RPMI7951 (cell line): ENCODE measurements at places on chromosomes 1 and 21. TPM values are rescaled to one million over a fixed set of nuclear protein-coding genes. Genes with fewer than 3 reads are reported as not detected.

- DNase-seq, result no peak
Measured at GRCh38 chr1:182682898-182683501, 1.4 kb downstream of the RGS8 start.

DNA sequence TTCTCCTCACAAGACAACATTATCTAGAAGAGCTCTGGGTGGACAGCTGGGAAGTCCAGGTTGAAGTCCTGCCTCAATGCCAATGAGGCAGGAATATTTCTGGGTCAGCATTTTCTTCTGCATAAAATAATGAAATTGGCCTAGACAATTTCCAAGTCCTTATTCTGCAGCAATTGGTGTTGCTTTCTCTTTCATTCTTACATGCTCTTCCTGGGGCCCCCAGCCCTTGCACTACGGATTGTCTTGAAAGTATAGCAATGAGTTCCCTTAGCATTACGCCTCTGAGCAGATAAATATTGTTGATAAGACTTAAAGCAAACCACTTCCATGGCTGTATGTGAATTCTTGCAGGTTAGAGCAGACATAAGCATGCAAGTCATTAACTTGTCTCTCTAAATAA is 188.5 kb downstream of the TGFBR3 start:
- no peak for DNase-seq

GRCh38 chr1:54499360-54500106 is 48.5 kb upstream of the ACOT11 start:
- DNase-seq, result no peak

- DNase-seq, result no peak
Measured at GRCh38 chr1:36305915-36306209, 306 bp upstream of the SH3D21 start.

Gene TENT5C
- 0.36 and 0.78 TPM in 2 replicates for total RNA-seq

- no peak for DNase-seq
Measured at GRCh38 chr1:53087332-53088285, 25.6 kb downstream of the PODN start.

Gene AMPD2
- total RNA-seq, result 48.5 and 60.4 TPM in 2 replicates

DNA sequence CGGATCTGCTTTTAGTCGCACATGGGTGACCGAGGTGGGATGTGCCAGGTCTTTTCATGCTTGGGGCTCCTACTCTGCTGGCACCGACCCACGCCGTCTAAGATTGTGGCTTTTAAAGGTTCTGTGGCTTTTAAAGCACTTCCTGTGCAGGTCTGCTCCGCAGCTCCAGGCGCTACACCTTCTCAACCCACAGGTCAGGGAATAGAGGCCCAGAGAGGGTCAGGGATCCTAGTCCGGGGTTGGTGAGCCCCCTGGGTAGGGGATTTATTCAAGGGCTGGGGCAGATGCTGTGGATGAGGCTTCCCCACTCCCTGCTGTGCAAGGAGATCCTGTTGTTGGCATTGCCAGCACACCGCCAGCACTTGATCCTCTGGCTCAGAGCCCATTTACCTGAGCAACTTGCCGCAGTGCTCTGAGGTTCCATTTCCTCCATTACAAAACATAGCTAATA is 212.8 kb upstream of the RAB4A start:
- no peak for DNase-seq

DNA sequence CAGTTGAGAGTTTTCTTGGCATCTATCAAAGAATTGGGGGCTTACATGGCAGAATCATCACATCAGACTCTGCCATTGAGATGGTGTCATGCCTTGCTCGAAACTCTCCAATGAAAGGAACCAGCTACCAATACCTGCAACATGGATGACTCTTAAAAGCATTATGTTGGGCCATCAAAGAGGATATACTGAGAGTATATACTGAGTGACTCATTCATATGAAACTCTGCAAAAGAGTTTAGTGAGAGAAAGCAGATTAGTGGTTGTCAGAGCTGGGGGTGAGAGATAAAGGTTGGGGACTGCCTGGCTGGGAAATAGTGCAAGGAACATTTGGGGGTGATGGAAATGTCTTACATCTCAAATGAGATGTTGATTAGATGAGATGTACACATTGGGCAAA is 14.7 kb upstream of the HMGB4 start:
- no peak for DNase-seq

Gene JAM2
- 1.5 and 1.9 TPM in 2 replicates for total RNA-seq

Gene BLZF1
- total RNA-seq, result 27.6 and 32.3 TPM in 2 replicates

- DNase-seq, result no peak
Measured at GRCh38 chr1:81439046-81439823, 361.5 kb upstream of the ADGRL2 start.

DNA sequence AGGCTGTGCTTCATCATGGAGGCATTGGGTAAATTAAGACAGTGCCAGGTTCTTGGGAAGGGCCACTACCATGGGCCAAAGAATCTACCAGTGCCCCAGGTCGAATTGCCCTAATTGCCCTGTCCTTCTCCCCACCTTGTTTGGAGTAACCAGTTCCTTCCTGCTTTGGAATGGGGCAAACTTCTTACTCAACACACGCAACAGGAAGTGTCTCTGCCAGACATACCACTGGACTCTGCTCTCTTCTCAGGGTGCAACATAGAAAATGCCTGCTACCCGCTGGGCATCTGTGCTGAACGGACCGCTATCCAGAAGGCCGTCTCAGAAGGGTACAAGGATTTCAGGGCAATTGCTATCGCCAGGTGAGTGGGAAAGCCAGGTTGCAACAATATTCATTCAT is 15.8 kb downstream of the CDA start:
- peak; percentile 60 for DNase-seq

Gene ACTL8
- total RNA-seq, result 0.20 and 0.48 TPM in 2 replicates
